AG04449 (cell line): ENCODE measurements at places on chromosomes 2 and 18.

DNA sequence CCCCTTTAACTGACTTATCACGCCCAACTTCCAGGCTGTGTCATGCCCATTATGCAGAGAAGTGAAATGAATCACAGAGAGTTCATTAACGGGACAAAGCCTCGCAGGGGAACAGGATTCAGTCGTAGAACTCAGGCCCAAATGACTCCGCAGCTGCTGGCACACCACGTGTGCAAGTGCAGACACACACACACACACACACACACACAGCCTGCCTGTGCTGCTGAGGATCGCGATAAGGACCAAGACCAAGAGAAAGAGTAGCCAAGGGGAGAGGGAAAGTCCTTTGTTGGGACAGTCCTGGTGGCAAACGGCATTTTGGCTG, 90.0 kb upstream of the TAF1B start:
- DNase-seq, result peak; percentile 76

DNA sequence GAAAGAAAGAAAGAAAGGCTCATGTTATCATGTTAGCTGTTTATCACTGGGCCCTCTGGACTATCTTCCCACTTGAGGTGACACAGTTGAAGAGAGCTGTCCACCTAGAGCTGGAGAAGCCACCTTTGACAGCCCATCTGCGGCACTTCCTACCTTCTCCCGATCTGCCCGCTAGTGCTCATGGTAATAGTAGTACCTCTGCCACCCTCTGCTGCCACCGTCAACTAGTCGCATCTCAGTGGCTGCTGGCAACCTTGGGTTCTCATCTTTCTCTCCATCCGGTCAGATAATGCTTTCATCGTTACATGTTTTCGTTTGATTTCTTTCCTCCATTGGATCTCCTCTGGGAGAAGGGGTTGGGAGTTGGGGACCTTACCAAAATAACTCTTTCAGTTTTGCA, 63.2 kb upstream of the COPS8 start:
- no peak for DNase-seq

- no peak for DNase-seq
These were observed 148.8 kb downstream of the ACKR3 start for GRCh38 chr2:236718207-236718992.

DNA sequence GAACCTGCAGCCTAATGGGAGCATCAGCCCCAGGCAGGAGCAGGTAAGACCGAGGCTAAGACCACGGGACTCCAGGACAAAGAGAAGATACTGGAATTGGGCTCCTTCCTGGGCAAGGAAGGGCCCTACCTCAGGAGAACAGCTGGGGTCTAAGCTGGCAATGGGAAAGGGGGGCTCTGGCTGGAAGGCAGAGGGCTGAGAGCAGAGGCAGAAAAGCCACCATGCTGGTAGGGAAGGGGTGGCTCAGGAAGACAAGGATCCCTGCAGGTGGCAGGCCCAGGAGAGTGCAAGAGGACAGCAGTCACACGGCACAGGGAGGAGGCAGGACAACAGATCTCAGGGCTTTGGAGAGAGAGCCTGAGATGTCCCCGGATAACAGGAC, 203.5 kb downstream of the NDUFA10 start:
- DNase-seq, result no peak

DNA sequence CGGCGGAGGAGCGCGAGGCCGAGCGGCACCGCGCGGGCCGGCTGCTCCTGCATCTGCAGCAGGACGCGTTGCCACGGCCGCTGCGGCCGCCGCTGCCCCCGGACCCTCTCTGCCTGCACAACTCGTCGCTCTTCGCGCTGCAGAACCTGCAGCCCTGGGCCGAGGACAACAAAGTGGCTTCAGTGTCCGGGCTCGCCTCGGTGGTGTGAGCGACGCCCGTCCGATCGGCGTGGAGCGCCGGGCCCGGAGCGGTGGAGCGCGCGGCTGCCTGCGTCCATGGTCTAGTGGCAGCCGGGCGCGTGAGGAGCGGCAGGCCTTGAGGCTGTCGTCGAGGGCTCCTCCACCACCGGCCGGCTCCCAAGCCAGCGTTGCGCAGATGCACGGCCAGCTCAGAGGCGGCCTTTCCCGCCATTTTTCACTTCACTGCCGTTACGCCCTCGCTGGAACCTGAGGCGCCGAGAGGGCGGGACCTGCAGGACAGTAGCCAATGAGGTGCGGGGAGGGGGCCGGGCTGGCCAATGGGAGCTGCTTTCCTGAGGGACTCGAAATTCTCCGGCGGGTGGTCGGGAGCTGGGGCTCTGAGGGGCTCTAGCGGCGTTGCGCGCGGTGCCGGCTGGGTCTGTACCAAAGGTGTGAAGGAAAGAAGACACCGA, 1.9 kb downstream of the TLX2 start:
- no peak for DNase-seq

GRCh38 chr2:42787788-42788477, 4.5 kb downstream of the HAAO start:
- DNase-seq, result no peak
